ENCODE measurements at places on chromosomes 3 and 15.
A peak's percentile ranks its signal among the peaks of the same experiment; 100 is the strongest.

GRCh38 chr3:152269831-152270734, 1.4 kb downstream of the MBNL1 start:
- DNase-seq = no peak

DNA sequence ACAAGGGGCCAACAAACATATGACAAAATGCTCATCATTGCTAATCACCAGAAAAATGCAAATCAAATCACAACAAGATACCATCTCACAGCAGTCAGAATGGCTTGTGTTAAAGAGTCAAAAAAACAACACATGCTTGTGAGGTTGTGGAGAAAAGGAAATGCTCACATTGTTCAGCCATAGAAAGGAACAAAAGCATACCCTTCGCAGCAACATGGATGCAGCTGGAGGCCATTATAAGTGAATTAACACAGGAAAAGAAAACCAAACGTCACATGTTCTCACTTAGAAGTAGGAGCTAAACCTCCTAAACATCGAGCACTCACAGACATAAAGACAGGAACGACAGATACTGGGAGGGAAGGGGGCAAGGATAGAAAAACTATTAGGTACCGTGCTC, 678.4 kb upstream of the GRM7 start:
- DNase-seq = no peak

GRCh38 chr15:31347067-31347975, 20.7 kb downstream of the KLF13 start:
- DNase-seq = no peak

DNA sequence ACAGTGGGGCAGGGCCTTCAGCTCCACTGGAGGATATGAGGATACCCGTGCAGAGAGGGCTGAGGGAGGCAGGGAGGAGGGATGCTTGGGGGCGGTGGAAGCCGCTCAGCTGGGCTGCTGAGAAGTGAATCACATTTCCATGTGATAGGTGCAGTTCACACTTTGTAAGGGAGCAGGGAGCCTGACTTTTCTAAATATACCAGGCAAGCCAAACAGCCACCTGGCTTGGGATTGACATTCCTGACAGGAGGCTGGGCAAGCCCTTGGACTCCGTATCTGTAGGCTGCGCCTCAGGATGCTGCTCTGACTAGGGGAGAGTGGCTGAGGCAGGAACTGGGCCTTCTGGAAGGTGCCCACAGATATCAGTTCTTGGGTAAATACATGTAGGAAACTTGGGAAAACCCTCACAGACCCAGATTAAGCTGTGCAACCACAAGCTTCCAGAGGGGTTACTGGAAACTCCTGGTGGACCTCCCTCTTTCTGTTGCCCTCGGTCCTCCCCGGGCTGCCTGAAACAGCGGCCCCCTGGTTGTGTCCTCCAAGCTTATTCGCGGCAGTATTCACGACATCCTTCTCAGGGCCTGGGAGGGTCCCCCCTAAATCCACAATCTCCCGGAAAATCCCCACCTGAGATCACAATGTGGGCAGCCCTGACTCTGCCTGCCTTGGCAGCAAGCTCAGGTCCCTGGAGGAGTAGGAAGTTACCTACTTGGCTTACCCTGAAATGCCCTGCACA, 33.0 kb upstream of the ADCY5 start:
- DNase-seq = no peak

DNA sequence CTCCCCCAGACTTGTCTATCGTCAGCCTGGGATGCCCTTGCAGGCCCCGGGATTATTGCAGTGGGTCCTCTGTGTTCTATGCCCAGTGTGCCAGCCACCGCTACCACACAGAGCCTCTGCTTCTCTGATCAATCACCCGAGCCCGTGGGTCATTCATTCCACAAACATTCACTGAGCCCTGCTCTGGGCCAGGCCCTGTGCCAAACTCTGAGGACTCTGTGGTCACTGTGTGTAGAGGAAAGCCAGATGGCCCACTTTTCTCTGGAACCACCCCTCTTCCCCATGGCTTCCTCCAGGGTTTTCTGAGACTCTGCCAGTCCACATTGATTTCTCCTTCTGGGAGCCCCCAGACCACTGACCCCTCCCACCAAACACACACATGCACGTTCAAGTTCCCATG, 55.5 kb downstream of the BSN start:
- no peak for DNase-seq

- DNase-seq = peak; percentile 10
Observed at GRCh38 chr15:74870436-74871215, 2.5 kb downstream of the SCAMP2 start.

DNA sequence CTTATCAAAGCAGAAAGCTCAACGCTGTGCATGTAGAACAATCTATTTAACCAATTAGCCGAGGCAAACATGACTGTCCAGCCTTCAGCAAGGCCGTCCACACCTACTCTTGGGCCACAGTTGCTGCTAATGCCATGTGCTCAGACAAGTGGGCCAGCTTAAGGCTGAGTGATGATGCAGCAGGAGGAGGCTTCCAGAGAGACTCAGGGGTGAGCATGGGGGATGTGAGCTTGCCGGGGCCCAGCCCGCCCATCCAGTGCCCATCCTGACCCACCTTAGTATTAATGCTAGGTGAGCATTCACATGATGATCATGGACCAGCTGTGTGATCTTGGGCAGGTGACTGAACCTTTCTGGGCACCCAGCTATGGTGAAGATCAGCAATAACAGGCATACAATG, 150.1 kb downstream of the TPRA1 start:
- no peak for DNase-seq

GRCh38 chr3:122692674-122693073, 12.0 kb downstream of the PARP14 start:
- no peak for DNase-seq

GRCh38 chr3:185024406-185024805, 128.5 kb downstream of the C3orf70 start:
- no peak for DNase-seq

GRCh38 chr3:24650839-24651238, 156.2 kb upstream of the THRB start:
- no peak for DNase-seq

DNA sequence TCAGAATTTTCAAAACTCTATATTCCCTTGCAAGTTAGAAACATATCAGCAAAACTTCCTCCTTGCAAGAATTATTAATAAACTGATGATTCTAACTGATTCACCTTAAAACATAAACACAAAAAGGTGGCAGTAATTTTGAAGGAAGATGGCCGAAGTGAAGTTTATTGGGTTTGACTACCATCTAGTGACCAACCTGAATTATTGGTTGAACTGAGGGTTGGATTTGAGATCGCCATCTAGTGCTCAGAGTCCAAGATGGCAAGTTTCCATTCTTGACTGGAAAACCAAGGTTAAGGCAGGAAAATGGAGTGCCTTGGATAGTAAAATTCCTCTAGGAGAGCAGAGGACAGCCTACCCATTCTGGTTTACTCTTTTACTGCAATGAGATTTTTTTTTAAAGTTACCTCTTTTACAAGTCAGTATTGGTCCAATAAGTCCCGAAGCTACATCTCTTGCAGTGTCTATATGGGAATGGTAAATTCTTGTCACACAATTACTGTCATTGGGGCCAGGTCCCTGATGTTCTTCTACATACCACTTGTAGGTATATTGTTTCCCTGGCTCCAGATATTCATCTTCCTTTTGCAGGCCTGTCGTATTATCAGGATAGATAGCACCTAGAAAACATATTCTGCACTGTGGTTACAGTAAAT, 51.6 kb upstream of the CP start:
- DNase-seq = peak; percentile 40

DNA sequence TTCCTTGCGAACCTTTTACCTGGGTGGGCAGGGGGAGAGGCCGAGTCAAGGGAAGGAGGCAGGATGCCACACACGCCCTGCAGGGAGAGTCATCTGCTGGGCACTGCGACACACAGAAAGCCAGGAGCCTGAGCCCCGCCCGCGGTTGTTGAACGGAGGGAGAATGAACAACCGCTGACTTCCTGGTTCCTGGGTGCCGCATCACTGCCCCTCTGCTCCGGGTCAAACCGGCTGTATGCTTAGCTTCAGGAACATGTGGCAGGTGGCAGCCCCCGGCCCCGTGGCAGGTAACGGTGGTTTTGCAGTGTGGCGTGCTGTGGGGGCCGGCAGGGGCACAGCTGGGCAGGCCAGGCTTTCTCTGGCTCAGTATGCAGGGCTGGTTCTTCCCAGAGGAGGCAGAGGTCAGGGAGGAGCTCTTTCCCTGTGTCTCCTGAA, 33.4 kb downstream of the APBA2 start:
- no peak for DNase-seq

DNA sequence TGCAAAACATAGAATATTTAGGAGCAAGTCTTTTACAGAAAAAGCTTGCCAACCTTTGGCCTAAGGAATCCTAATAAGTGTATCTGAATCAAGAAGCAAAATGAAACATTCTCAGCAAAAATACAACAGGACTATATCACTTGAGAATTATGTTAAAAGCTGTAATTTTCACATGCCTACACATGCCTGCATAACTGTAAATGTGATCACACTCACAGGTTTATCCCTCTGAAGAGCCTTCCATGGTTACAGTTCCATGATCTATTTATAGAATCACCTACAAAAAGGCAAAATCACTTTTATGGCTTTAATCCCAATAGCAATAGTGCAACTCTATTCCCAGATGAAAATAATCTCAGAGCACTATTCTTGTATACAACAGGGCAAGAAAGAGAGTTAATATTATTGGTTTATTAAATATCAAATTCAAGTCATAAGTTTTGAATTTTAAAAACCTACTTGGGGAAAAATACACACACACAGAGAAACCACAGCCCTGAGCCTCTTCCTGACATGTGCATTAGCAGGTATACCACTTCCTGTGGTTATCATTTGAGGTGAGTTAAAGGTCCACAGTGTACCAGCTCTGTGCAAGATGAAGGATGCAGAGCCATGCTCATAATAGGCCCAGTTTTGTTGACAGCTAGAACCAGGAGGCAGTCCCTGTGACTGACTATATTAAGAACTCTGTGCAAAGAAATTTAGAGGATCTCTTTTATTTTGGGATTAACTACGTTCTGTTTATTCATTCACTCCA, 252.5 kb upstream of the TGFBR2 start:
- DNase-seq = no peak

- DNase-seq = no peak
Observed at GRCh38 chr3:65667963-65668362, 370.8 kb downstream of the MAGI1 start.

- no peak for DNase-seq
Observed at GRCh38 chr3:149321640-149322039, 11.8 kb downstream of the TM4SF18 start.

GRCh38 chr3:9397906-9398699, 688 bp downstream of the SETD5 start:
- DNase-seq = no peak

DNA sequence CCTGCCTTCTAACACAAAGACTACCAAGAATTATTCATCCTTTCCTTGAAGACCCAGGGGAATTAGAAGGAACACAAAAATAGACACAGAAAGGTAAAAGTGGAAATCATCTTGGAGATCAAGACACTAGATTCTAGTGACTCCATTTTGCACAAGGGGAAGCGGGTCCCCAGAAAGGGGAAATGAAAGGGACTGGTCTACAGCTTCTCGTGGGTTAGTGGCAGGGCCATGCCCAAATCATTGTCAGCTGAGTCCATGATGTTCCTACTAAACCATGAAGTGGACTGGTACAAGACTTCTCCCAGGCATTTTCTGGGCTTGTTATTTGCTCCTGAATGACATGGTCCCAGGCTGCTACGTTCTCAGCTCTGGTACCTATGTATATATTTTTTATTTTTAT, 230.7 kb upstream of the TPRG1 start:
- DNase-seq = no peak

GRCh38 chr3:52280050-52280461, 1.6 kb upstream of the WDR82 start:
- DNase-seq = no peak

DNA sequence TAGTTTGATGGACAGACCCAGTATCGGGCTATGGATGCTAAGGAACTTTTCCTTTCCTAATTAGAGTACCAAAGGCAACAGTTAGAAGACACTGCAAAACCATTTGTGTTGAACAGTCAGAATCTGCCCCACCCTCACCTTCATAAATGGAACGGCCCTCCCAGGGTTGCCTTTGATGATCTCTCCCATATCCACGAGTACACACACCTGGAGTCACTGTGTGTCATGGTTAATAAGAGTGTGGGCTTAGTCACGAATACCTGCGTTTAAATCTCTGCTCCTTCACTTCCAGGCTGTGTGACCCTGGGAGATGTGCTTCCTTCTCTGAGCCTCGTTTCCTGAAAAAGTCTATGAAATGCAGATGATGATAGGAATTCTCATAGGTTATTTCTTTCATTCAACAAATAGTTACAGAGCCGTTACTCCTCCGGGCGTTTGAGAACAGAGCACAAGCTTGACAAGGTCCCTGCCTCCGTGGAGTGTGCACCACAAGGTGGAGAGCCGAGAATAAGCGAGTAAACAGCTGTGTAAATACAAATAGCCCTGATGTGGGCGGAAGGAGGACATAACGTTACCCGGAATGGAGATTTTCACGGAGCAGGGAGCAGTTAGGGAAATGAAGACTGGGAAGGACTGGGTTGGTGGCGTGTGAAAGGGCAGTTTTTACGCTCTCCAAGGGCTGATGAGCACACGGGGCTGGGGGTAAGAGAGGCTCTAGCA, 6.7 kb downstream of the SLC51A start:
- no peak for DNase-seq

GRCh38 chr15:58146211-58146610, 8.0 kb downstream of the AQP9 start:
- DNase-seq = no peak

- DNase-seq = no peak
Observed at GRCh38 chr3:45417930-45418847, 29.8 kb downstream of the LARS2 start.

GRCh38 chr3:31925271-31925630, 55.8 kb downstream of the OSBPL10 start:
- DNase-seq = no peak

DNA sequence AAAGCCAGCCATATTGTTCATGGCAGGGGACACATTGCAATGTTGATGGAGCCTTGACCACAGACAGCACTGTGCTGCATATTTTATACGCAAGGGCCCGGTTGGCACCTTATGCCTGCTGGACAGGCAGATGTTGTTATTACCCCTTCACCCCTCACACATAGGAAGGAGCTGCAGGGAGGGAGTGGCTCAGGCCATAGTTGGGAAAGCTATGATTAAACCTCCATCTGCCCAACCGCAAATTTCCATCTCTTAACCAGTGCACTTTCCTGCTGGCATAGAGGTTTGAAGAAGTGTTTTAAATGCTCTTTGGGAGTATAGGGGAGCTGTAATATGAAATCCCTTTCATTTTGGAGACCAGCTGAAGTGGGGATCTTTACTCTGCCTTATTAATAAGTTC, 224.7 kb downstream of the CACNA2D3 start:
- DNase-seq = no peak
